Neural crest cell (in vitro differentiated cells): ENCODE measurements at places on chromosomes 6 and 20. TPM values are rescaled to one million over a fixed set of nuclear protein-coding genes. Genes with fewer than 3 reads are reported as not detected.

GRCh38 chr6:80543598-80544222 is 437.2 kb downstream of the BCKDHB start:
- no peak overlapping the region for H3K27ac ChIP-seq
- H3K36me3 ChIP-seq = no peaks in the 10 kb centered on the region
- H3K4me1 ChIP-seq = peaks cover 26% of the 10 kb centered on the region
- H3K27me3 ChIP-seq = no peaks in the 10 kb centered on the region
- no peak for DNase-seq

DNA sequence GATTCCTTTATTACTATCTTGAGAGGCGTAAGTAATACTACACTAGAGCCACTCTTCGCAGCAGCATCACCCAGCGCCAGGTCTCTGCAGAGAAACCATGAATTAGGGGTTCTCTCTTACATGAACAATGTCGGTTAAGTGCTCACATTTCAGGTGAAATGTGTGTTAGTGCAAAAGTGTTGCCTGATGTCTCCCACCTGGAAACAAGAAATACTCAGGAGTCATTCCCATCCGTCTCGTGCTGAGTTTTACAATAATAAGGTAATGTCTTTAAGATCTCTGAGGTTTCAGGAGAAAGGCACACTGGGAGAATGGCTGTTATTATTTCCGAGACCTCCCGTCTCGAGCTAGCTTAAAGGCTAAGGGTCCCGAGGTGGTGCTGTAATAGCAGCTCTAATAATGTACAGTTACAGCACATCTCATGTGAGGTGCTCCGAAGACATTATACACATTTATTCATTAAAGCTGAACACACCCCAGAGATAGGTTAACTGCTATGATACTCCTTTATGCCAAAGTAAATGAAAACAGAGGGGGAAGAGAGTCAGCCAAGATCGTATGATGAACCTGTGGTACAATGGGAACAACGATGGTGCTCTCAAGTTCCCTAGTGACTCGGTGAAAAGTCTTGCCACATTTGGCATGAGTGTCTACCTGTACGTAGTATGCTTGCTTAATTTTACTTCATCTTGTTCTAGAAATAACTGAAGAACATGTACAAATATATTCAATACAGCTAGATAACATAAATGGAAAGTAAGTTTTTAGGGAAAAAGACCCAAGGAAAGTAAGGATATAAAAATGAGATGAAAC is 458.3 kb upstream of the CITED2 start:
- no peak overlapping the region for H3K27ac ChIP-seq
- H3K4me1 ChIP-seq = no peaks in the 10 kb centered on the region
- no peak for DNase-seq
- no peaks in the 10 kb centered on the region for H3K27me3 ChIP-seq
- no peak overlapping the region for H3K4me3 ChIP-seq

- DNase-seq = peak; percentile 23
- H3K4me3 ChIP-seq = peak overlapping the region; percentile 89
- no peaks in the 10 kb centered on the region for H3K27me3 ChIP-seq
- peak overlapping the region; percentile 39 for H3K27ac ChIP-seq
- peaks cover 30% of the 10 kb centered on the region for H3K4me1 ChIP-seq
Observed at GRCh38 chr20:20712004-20712473, 405 bp downstream of the RALGAPA2 start.

- H3K4me3 ChIP-seq = no peak overlapping the region
- no peaks in the 10 kb centered on the region for H3K27me3 ChIP-seq
- no peaks in the 10 kb centered on the region for H3K36me3 ChIP-seq
- DNase-seq = no peak
Observed at GRCh38 chr6:69022993-69023392, 387.9 kb downstream of the ADGRB3 start.

DNA sequence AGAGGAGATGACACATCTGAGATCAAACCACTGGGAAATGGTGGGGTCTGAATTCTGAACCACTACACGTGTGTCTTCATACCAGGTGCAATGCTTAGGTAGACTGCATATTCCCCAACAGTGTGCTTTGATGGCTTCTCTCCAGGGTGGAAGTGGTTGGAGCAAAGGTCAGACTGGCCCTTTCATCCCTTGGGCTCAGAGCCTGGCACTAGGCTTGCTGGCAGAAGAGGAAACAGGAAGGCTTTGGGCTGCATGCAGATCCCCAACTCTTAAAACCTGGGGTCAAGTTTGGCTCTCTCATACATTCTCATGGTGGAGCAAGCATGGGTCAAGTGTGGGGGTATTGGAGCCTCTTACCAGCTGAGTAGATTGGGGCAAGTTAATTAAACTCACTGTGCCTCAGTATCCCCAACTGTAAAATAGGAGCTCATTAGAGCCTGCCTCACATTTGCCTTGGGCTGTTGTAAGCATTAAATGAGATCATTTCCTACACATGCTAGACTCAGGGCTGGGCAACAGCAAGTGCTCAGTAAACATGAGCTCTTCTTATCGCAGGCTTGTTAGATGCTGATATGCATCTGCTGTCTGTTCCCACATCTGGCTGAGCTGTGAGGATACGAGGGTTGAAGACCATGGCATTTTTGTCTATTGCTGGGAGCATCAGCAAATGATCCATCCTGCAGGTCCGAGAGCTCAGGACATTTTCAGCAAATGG is 51.6 kb upstream of the FAM83D start:
- DNase-seq = no peak
- no peak overlapping the region for H3K27ac ChIP-seq
- peaks cover 6% of the 10 kb centered on the region for H3K4me1 ChIP-seq
- H3K4me3 ChIP-seq = no peak overlapping the region
- H3K27me3 ChIP-seq = peaks cover 28% of the 10 kb centered on the region

- H3K36me3 ChIP-seq = no peaks in the 10 kb centered on the region
- peaks cover 9% of the 10 kb centered on the region for H3K4me1 ChIP-seq
- no peak overlapping the region for H3K4me3 ChIP-seq
- DNase-seq = no peak
- peak overlapping the region; percentile 48 for H3K27ac ChIP-seq
Observed at GRCh38 chr6:3312604-3313231, 54.0 kb downstream of the PSMG4 start.

GRCh38 chr20:50273601-50274491 is 83.2 kb downstream of the CEBPB start:
- no peak overlapping the region for H3K27ac ChIP-seq
- peaks cover 8% of the 10 kb centered on the region for H3K4me1 ChIP-seq
- DNase-seq = no peak
- H3K4me3 ChIP-seq = no peak overlapping the region
- no peaks in the 10 kb centered on the region for H3K36me3 ChIP-seq

DNA sequence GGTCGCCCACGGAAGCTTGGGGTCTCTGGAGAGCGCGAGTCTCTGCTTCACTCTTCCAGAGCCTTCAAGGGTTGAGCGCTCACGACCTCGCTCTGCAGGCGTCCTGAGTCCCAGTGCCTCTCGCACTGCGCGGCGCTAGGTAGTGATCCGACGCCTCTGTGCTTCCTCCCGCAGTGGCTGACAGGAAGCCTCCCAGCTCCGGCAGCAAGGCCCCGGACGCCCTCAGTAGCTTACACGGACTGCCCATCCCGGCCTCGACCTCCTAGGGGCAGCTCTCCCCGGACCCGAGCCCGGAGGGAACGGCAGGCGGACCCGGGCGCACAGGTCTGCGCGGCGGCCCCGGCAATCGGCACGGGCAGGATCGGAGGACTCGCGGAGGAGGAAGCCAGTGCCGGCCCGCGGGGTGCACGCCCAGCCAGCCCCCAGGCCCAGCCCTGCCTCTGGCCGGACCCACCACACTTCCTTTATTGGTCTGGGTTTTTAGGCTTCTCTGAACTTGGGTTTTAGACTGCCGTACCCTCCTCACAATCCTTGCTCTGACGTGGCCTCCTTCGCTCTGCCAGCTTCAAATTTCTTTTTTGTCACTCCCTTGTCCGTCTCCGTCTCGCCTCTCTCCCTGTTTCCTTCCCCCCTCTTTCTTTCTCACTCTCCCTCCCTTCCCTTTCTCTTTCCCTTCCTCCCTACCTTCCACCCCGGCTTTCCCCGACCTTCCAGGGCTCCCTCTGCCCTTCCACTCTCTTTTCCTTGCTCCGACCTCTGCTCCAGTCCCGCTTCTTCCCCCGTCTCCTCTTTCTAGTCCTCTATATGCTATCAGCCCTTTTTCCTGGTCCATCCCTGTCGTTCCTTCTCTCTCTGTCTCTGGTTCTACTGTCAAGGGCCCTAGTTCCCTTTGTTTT is 9.1 kb downstream of the PAX1 start:
- H3K4me1 ChIP-seq = no peaks in the 10 kb centered on the region
- H3K27me3 ChIP-seq = peaks cover 100% of the 10 kb centered on the region
- no peak overlapping the region for H3K27ac ChIP-seq

DNA sequence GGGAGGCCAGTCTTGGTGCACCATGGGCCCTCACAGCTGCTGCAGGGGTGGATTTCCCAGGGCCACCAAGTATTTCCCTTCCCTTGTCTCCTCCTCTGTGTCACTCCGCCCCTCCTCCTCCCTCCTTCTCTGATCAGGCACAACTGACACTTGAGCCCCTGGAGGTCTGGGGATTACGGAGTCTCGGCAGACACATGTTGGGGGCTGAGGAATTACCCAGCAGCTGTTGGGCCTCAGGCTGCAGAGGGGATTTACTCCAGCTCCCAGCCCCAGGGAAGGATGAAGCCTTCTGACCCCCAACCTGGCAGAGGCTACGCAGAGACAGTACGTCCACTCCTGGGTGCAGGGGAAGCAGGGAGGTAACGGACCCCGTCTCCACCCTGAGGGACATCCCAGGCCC is 420.5 kb upstream of the SULF2 start:
- no peak overlapping the region for H3K27ac ChIP-seq
- no peaks in the 10 kb centered on the region for H3K27me3 ChIP-seq
- H3K4me3 ChIP-seq = no peak overlapping the region
- H3K36me3 ChIP-seq = no peaks in the 10 kb centered on the region
- DNase-seq = no peak

- no peaks in the 10 kb centered on the region for H3K4me1 ChIP-seq
- DNase-seq = no peak
- H3K27ac ChIP-seq = no peak overlapping the region
- no peaks in the 10 kb centered on the region for H3K27me3 ChIP-seq
Observed at GRCh38 chr6:446418-447366, 55.1 kb downstream of the IRF4 start.

- H3K36me3 ChIP-seq = no peaks in the 10 kb centered on the region
- H3K27ac ChIP-seq = no peak overlapping the region
- no peak for DNase-seq
- H3K4me1 ChIP-seq = no peaks in the 10 kb centered on the region
- no peak overlapping the region for H3K4me3 ChIP-seq
Observed at GRCh38 chr6:53375847-53376246, 27.1 kb upstream of the ELOVL5 start.

DNA sequence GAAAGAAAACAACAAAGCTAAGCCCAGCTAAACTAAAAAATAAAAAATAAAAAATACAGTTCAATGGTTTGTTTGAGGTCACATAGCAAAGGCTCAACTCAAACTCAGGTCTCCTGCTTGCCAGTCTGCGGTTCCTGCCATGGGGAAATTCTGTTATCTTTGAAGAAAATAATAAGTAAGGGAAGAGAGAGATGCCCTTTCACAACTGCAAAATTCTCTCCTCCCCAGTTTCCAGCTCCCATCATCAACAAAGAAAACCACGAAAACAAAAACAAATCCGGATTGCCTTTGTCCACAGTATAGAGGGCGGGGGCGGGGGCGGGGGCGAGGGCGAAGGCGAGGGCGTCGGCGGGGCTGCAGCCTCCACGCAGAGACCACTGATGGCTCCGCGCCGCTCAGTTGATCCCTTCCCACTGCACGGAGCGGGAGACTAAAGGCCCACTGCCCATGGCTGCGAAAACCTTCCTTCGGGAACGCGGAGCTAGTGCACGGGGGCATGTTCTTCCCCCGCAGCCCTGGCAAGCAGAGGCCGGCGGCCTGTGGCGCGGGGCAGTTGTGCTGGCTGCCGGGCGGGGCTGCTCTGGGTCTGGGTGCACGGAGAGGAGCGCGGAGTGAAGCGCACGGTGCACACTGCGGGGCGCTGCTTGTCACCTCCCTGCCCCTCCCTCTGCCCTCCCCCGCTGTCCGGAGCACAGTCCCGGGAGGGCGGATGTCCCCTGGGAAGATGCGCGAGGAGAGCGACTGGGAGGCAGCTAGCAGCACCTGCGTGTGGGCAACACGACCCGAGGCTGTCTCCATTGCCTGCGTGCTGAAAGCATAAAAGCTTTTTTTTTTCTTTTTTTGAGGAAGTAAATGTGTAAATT is 54.1 kb upstream of the TPD52L1 start:
- H3K36me3 ChIP-seq = no peaks in the 10 kb centered on the region
- peaks cover 29% of the 10 kb centered on the region for H3K4me1 ChIP-seq
- DNase-seq = peak; percentile 40
- H3K4me3 ChIP-seq = peak overlapping the region; percentile 78
- peak overlapping the region; percentile 24 for H3K27ac ChIP-seq
- peaks cover 4% of the 10 kb centered on the region for H3K27me3 ChIP-seq

DNA sequence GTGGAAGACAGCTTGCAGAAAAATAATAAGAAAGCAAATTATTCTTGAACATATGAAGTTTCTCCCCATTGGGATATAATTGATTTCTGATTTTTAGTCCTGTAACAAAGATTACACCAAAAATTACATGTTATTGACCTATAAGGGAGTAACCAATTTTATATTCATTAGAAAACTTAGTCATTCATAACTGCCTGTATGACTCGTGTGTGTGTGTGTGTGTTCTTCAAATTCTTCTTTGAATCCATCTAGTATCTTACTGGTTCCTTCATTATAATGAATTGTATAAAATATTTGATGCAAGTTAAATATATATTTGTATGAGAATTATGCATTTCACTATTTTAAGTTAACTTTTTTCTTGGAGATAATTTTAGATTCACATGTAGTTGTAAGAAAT is 310.4 kb downstream of the HAO1 start:
- no peak overlapping the region for H3K27ac ChIP-seq
- H3K27me3 ChIP-seq = no peaks in the 10 kb centered on the region
- H3K4me1 ChIP-seq = no peaks in the 10 kb centered on the region
- no peaks in the 10 kb centered on the region for H3K36me3 ChIP-seq
- H3K4me3 ChIP-seq = no peak overlapping the region

DNA sequence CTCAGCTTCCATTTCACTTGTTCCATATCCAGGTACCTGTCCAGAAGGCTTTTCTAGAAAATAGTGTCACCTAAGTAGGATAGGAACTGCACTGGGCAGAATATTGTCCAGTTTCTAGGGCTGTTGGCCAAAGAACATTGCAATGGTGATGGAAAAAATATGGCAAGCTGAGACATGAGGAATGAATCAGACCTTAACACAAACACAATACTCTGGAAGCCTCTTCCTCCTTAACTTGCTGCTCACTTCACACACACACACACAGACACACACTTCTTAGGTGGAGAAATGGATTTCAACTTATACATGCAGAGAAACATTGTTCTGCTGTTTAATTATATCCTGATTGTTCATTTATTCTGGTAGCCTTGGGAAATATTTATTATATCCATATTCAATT is 203.0 kb upstream of the RGS17 start:
- no peak overlapping the region for H3K27ac ChIP-seq
- H3K27me3 ChIP-seq = peaks cover 9% of the 10 kb centered on the region
- DNase-seq = no peak

GRCh38 chr20:61311656-61312387 is 59.8 kb downstream of the CDH4 start:
- no peak for DNase-seq
- H3K36me3 ChIP-seq = no peaks in the 10 kb centered on the region
- peaks cover 19% of the 10 kb centered on the region for H3K4me1 ChIP-seq
- no peaks in the 10 kb centered on the region for H3K27me3 ChIP-seq
- H3K4me3 ChIP-seq = no peak overlapping the region

KCNG1 gene
- total RNA-seq = 4.5 and 5.8 TPM in 2 replicates

SLC4A11 gene
- total RNA-seq = 0.55 and 0.89 TPM in 2 replicates

SEMG1 gene
- total RNA-seq = not detected in 2 replicates

EYA2 gene
- total RNA-seq = 1.3 and 1.4 TPM in 2 replicates

ZC3H12D gene
- 0.14 and 0.16 TPM in 2 replicates for total RNA-seq

LIN28B gene
- total RNA-seq = 73.2 and 76.3 TPM in 2 replicates

GHRH gene
- total RNA-seq = not detected in 2 replicates

CYP39A1 gene
- 1.5 and 2.1 TPM in 2 replicates for total RNA-seq

ABHD16B gene
- total RNA-seq = not detected in 2 replicates

RAB44 gene
- not detected in 2 replicates for total RNA-seq

VWA7 gene
- 2.0 and 2.7 TPM in 2 replicates for total RNA-seq
